HT1080 (cell line): ENCODE measurements at places on chromosomes 13 and 19.

- peak; percentile 34 for DNase-seq
Observed at GRCh38 chr13:41652735-41653361, 195.5 kb downstream of the RGCC start.

DNA sequence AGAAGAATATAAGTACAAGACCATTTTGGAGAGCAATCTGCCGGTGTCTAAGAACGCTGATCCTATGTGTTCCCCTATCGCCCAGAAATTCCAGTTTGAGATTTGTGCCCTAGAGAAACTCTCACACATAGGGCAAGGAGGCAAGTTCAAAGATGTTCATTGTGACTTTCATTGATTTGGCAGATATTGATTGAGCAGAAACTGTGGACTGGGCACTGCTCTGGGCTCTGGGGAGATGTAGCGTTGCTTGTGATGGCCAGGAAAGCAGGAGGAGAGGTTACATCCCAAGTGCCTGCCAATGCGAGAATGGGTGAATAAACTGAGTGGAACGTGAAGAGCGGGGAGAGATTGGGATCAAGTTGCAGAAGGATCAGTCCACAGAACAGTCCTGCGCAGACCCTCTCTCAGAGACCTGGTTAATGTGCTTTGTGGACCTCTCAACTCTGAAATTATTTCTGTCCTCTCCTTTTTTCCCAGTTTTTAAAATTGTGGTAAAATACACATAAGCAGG is 123.9 kb upstream of the PEG3 start:
- DNase-seq, result no peak

DNA sequence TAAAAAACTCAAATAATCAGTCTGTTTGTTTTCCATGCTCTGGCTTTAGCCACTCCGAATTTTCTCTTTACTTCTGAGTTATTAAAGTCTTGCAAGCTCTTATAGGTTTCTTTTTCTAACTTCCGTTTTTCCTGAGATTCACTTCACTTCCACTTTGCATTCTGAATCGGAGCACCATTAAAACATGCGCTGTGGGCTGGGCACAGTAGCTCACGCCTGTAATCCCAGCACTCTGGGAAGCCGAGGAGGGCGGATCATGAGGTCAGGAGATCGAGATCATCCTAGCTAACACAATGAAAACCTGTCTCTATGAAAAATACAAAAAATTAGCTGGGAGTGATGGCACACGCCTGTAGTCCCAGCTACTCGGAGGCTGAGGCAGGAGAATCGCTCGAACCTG is 357.9 kb downstream of the SLITRK6 start:
- no peak for DNase-seq

- peak; percentile 17 for DNase-seq
Observed at GRCh38 chr13:114043421-114044053, 69.7 kb upstream of the C13orf46 start.

GRCh38 chr19:21084343-21084742 is 2.3 kb downstream of the ZNF714 start:
- DNase-seq, result peak; percentile 13

GRCh38 chr19:3245050-3245449 is 20.6 kb downstream of the CELF5 start:
- DNase-seq, result no peak

GRCh38 chr13:100409132-100409531 is 179.5 kb downstream of the GGACT start:
- DNase-seq, result no peak

- DNase-seq, result no peak
Observed at GRCh38 chr13:36910545-36910944, 9.5 kb downstream of the SMAD9 start.

DNA sequence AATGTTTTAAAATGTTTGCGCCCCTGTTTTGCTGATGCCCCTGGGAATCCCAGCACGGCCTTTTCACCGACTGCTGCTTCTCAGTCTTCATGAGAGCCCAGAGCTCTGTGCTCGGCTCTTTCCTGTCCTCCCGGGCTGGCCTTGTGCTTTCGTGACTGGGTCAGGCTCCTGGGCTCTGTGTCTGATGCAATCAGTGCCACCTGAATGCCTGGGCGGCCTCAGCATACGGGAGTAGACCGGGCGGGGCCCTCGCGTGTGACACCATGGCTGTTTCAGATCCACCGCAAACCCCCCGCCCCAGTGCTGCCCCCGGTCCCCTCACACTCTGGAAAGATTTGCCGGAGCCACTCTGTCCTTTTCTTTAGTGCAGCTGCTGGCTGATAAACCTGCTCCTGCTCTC is 21.4 kb downstream of the PABPC3 start:
- no peak for DNase-seq

GRCh38 chr13:49694446-49694845 is 3.2 kb upstream of the EBPL start:
- DNase-seq, result no peak

DNA sequence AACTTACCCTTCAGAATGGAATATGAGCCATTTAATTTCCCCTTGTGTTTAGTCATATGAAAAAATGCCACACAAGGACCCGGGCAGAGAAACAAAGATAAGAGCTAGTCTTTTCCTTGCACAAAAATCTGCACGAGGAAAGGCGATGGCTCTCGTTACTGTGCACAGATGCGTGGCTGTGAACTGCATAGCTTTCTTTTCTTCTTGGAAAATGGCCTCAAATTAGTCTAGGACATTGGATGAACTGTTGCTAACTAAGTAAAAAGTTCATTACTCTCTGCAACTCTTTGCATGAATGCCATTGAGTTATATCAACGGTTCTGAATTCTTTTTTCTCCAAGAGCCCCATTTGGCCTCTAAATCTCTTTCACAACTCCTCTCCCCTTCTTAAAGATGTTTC is 125.2 kb downstream of the COG6 start:
- DNase-seq, result no peak

DNA sequence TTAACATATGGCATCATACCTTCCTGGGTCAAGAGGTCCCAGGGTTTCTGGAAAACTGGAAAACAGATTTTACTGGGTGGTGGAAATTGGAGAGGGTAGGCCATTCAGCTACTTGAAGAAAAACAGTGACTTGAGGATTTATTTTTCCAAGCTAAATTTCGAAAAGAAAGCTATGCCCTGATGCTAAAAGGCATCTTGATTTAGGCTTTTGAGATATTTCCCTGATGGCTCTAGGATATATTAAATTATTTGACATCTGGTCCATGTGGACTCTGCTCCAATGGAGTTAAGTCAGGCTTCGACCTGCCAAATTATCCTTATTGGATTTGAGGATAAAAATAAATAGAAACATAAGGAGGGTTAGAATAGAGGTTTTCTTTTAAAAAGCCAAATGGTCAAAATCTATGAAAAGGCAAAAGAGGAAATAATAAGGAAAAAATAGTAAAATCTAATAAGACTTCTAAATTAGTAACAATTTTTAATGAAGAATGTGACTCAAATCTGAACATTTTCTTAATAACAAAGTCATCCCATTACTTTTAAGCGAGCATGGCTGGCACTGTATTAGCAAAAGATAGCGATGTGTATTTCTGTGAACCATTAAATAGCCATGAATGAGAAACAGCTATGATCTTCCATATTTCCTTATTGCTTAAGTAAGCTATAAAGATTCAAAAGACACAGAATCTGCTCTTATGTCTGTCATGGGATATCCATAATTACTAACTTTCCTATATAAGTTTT is 190.0 kb upstream of the MIR17HG start:
- no peak for DNase-seq

- DNase-seq, result no peak
Observed at GRCh38 chr13:31903111-31903815, 128.3 kb upstream of the FRY start.

DNA sequence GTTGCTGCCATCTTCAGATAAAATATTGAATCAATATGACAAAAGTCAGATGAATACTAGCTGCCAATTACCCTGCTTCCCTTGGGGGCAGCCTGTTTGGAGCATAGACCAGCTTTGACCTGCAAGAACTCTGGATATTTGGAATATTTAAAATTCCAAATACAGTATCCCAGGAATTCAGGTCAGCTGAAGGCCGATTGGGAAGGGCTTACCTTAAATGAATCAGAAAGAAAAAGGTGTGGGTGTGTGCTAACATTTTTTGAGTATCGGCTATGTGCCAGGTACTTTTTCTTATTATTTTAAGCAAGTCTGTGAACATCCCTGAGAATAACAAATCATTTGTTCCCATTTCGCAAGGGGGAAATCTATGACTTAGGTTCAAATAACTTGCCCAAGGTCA is 1.8 kb upstream of the RUBCNL start:
- no peak for DNase-seq

DNA sequence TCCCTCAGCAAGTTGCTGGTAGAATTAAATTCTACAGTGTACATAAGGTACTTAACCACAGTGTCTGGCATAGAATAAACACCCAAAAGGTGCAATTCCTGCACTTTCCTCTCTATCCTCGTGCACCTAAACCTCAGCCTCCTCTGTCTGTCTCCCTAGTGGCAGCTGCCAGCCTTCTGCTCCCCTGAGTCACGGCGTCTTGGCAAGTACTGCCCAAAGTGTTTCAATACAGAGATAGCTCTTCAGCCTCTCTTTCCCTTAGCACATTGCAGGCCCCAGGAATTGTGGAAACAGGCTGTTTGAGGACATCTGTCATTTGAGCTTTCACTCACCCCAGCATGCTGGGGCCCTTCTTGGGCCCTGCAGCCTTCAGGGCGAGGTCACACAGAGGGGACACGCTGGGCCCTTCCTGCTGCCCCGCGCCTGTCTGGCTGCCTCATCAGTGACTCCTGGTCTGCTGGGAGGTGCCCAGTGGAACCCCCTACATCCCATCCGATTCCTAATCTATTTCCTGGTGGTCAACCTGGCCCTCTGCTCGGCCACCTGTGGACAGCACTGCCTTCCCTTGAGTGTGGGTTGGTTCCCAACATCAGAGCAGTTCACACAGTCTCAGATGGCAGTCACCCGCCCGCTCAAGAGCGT is 19.3 kb downstream of the COL4A2 start:
- no peak for DNase-seq

DNA sequence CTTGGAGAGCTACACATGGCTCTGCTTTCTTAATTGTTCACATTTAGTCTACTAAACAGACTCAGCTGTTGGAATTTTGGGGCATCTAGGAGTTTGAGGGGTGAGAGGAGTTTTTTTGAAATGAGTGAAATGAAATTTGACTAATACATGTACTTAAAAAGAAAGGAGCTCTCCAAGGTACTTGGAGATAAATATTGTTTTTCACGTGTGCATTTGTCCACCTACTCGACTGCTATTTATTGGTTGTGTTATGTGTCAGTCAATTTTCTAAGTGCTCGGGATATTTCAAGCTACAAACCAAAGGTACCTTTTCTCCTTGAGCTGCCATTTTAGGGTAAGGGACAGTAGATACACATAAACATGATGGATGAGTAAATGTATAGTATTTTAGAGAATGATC is 697.0 kb downstream of the LIG4 start:
- no peak for DNase-seq

- no peak for DNase-seq
Observed at GRCh38 chr19:41437944-41438574, 1.7 kb downstream of the DMAC2 start.

DNA sequence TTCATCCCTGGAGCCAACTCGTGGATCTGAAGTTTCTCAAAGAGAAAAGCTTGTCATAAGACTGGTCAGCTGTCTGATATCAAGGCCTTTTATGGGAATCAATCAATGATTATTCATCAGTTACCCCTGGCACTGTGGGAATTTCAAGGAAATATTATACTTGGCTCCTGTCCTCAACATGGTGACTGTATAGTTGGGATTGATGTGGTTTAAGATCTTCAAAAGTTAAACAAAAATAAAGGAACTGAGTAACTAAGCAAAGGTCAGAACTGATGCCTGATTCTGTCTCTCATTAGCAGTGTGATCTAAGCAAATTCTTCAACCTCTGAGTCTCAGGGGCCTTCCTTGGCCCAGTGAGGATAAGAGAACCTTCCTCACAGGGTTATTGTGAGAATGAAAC is 22.2 kb upstream of the SERPINE3 start:
- DNase-seq, result peak; percentile 68

- DNase-seq, result no peak
Observed at GRCh38 chr13:48879432-48879831, 96.3 kb upstream of the FNDC3A start.

- DNase-seq, result no peak
Observed at GRCh38 chr13:59422646-59423045, 741.1 kb downstream of the DIAPH3 start.

- DNase-seq, result no peak
Observed at GRCh38 chr13:80141123-80141849, 199.6 kb downstream of the SPRY2 start.

DNA sequence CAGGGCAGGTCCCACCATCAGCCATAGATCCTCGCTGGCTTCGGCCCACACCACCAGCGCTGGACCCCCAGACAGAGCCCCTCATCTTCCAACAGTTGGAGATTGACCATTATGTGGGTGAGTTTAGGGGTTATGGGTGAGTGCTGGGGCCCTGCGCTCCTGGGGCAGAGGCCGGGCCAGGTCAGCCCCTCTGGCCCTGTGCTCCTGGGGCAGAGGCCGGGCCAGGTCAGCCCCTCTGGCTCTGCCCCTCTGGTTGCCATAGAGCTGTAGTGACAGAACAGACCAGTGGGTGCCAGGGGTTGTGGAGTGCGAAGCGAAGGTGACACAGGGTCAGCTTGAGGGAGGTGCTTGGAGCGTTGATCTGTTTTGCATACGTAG is 15.2 kb downstream of the POLD1 start:
- no peak for DNase-seq

GRCh38 chr19:17843292-17843827 is 4.4 kb downstream of the JAK3 start:
- DNase-seq, result no peak

GRCh38 chr13:76711550-76712182 is 174.5 kb downstream of the KCTD12 start:
- DNase-seq, result peak; percentile 87
